ENCODE measurements at places on chromosomes 1 and 21.

DNA sequence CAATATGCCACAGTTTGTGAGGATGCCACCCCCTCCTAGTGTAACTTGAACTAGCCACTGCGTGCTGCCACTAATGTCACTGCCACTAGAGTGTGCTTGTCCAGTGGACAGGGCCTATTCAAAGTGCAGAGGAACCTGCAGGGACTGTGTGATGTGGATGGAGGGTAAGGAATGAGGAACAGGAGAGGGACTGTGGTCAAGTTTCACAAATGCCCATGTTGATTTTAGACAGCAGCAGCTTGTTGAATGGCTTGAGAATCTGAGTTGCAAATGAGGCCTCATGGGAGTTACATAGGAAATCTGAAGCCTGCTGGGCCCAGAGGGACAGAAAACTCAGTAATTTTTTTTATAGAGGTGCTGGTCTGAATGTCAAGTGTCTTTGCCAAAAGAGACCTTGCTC lies 112.3 kb downstream of the HHAT start:
- DNase-seq = no peak

DNA sequence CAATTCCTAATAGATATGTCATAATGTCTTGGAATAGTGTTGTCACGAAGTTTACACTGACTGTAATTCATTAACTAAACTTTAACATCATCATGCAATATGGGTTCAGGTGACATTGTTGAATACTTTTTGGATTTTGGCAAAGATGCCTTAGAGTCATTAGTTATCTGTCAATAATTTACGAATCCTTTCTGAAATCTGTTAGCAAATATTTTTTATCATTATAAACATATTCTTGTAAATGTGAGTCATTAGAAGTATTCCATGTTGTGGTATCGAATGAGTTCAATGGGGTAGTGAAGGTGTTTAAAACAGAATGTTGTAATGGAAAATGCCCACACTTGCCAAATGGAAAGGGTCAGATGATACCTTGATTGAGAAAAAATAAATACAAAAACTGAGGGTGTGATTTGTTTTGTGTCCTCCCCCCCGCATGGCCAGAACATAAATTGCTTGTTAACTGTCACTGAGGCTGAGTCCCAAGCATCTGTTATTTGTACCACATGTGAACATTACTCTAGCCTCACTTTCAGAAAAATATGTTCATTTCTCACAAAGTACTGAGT lies 5.2 kb upstream of the NR5A2 start:
- no peak for DNase-seq

- DNase-seq = no peak
Measured at GRCh38 chr1:21346365-21347071, 56.3 kb upstream of the ECE1 start.

DNA sequence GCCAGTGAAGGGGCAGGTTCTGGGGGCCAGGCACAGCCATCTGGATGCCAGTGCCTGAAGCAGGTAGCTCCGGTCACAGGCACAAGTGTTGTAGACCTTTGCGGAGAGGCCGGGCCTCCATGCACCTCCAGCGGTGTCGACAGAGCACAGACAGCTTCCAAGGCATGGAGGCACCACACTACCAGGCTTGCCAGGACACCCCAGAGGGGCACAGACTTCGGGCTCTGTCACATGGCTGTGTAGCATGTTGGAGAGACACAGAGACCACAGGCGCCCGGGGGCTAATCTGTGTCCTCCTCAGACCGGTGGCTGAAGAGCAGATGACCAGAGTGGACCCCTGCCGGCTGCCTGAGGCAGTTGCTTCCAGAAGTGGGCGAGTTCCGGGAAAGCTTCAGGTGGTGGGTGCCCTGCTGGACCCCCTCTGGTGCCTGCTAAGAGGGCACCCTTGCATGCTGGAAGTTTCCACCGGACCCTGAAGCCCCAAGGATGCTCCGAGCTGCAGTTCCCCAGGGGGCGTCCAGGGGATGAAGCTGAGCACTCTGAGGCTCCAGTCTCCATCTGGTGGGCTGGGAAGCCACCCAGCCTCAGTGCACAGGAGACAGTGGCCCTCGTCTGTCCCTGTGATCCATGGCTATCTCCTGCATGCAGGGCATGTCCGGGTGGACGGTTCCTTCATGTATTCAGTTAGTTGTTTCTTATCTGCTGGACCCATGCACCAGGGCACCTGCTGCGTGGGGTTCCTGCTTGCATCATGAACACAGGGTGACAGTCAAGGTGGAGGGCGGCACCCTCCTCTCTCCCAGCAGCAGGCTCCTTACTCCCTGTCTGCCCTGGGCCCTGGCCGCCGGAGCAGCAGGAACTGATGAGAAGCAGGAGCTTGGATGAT lies 82.4 kb downstream of the OBSCN start:
- DNase-seq = no peak

GRCh38 chr1:95504321-95504720 lies 270.3 kb downstream of the RWDD3 start:
- no peak for DNase-seq

DNA sequence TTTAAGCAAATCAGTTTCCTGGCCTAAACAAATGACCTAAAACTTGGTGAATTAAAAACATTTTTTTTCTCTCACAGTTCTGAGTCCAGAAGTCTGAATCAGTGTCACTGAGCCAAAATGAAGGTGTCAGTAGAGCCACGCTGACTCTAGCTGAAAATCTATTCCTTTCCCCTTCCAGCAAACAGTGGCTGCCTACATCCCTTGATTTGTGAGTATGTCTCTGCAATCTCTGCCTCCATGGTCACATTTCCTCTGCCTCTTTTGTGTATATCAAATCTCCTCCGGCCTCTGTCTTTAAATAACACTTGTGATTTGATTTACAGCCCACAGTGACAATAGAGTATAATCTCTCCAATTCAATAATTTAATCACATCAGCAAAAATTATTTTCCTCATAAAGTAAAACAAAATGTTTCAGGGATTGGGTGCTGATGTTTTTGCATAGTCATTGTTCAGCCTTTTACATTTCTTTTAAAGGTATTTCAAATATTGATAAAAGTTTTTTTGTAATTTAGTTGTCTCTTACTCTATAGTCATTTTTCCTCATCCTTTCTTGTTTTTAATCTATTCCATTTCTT lies 1715.4 kb downstream of the BRINP3 start:
- DNase-seq = no peak

GRCh38 chr1:12230549-12231275 lies 882 bp downstream of the VPS13D start:
- no peak for DNase-seq

DNA sequence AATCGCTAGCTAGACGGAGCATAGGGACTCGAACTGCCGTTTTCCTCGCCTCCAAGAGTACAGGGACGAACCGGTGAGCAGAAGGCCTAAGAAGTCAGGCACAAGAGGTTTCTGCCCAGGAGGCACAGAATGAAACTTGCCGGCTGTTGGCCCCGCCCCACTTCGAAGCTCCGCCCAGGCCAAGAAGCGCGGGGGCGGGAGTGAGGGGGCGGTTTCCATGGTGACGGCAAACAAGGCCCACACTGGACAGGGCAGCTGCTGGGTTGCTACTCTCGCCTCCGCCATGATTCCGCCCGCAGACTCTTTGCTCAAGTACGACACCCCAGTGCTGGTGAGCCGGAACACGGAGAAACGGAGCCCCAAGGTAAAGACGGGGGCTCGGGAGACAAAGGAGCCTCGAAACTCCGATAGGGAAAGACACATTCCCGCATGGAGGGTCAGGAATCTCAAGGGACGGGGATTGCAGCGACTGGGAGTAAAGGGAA lies at the start of gene DNALI1:
Gene DNALI1, plus strand, starts transcription at position 229 of the 485 bp plus-strand sequence. Its CDS starts 55 bp downstream, at position 284.
- no peak for DNase-seq

- DNase-seq = no peak
Measured at GRCh38 chr1:228392111-228392936, 14.3 kb downstream of the TRIM11 start.

GRCh38 chr1:172380441-172381244 lies 39.8 kb upstream of the C1orf105 start:
- no peak for DNase-seq

DNA sequence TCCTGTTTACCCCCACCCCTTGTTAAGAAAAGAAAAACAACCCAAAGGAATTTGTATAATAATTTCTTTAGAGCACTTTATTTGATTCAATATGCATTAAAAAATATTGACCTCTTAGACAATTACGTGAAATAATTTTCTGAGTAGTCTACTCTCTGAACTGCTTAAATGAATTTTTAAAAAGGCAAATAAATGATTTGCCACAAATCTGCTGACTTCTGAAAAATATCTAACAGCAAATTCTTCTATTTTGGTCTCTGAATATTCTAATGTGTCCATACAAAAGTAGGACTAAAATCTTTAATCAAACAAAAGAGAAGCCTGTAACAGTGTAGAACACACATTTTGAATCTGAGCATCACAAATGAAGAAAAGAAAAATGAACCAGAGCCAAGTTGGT lies 115.1 kb downstream of the TRIM33 start:
- no peak for DNase-seq

- no peak for DNase-seq
Measured at GRCh38 chr1:3066250-3066711, 2.7 kb upstream of the PRDM16 start.

GRCh38 chr1:12031039-12031980 lies 12.0 kb downstream of the MIIP start:
- no peak for DNase-seq

- DNase-seq = no peak
Measured at GRCh38 chr1:225567789-225568188, 85.1 kb downstream of the ENAH start.

GRCh38 chr1:213934649-213935048 lies 53.1 kb upstream of the PROX1 start:
- no peak for DNase-seq

DNA sequence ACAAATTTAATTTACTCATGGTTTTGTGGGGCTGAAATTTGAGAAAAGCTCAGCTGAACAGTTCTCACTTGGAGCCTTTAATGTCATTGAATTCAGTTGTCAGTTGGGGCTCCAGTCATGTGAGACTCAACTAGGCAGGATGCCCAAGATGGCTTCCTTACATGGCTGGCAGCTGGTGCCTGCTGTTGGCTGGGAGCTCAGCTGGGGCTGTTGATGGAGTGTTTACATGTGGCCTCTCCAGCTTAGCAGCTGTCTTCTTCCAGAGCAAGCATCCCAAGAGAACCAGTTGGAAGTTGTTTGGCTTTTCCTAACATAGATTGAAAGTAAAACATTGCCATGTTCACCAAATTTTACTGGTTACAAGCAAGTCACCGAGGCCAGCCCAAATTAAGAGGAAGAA lies 81.8 kb upstream of the KCNA3 start:
- DNase-seq = no peak

DNA sequence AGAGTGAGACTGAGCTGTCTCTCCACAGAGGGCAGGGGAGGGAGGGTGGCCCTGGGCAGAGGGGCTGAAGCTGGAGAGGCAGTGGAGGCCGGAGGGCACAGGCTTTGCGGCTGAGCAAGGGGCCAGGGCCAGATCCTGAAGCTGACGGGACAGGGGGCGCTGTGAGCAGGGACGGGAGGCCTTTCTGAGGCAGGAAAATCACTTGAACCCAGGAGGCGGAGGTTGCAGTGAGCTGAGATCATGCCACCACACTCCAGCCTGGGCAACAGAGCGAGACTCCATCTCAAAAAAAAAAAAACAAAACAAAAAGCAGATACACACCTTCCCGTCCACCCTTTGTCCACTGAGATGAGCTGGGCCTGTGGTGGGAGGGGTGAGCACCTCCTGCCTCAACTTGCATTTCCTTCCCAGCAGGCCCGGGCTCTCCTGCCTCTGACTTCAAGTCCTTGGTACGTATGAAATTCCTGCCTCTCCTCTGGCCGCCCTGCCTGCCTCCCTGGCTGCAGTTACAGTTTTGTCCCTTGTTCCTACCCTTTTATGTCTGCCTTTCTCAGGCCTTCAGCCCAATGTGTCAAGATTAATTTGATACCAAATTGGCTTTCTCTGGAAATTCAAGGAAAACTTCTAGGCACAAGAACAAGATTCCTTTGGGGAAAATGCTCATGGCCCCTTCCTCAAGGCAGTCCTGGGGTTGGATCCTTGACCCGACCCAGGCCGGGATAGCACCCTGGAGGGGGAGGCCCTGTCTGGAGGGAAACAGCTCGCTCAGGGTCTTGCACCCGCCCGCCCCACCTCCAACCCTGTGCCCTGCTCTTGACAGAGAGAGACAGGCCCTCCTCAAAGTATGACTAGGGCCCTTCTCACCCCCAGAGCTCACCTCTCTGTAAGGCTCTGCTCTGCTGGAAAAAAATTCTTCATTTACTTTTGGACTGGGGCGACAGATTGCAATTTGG lies 11.2 kb upstream of the ADAMTSL4 start:
- DNase-seq = no peak

- DNase-seq = no peak
Measured at GRCh38 chr1:205748403-205749233, 1.4 kb downstream of the NUCKS1 start.

GRCh38 chr1:6905790-6906189 lies 120.5 kb downstream of the CAMTA1 start:
- DNase-seq = no peak

GRCh38 chr21:36347962-36348328 lies 27.9 kb downstream of the MORC3 start:
- DNase-seq = no peak

GRCh38 chr1:57249511-57249910 lies 174.3 kb downstream of the DAB1 start:
- no peak for DNase-seq

DNA sequence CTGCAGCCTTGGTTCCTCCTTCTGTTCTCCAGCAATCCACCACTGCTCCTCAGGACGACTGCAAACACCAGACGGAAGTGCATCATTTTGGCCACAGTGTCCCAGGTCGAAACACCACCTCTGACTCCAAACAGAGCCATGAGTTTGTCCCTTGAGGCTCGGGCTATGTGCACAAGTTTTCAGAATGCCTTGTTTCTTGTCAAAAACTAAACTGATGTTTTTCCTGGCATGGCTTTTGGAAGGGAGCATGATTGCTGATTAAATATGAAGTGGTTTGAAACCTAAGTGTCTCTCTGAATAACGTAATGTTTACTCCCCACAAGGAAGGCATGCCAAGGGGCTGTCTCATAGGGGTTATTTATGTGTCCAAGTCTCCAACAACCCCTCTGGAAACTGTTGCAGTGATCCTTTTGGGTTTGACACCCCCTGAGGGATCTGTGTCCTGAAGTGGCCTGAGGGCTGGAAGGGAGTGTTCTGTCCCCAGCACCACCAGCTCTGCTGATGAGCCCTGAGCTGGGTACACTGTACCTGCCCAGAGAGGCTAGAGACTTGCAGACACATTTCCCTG lies 132.7 kb downstream of the PLPP3 start:
- DNase-seq = no peak

DNA sequence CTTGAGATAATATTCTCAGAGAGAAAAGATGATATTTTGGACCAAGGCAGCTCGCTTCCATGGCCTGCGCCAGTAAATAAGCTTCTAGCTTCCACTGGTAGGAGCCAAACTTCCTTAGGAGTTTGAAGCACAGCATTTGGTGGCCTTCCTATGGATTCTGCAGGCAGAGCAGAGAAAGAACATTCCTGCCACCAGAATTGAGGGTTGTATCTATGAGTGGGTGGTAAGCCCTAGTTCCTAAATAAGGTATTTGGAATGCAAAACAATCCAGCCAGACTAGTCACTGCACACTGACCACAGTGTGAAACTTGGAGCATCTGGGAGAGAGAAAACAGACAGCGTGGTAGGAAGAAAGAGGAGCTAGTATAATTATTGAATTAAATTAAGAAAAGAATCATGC lies 54.1 kb upstream of the BCAR3 start:
- DNase-seq = no peak
